Activated CD4-positive, alpha-beta T cell treated with anti-CD3 and anti-CD28 coated beads, Interleukin-2, amount 50 U/mL, for 24 hours (primary cell): ENCODE measurements at places on chromosomes 7 and 10.

DNA sequence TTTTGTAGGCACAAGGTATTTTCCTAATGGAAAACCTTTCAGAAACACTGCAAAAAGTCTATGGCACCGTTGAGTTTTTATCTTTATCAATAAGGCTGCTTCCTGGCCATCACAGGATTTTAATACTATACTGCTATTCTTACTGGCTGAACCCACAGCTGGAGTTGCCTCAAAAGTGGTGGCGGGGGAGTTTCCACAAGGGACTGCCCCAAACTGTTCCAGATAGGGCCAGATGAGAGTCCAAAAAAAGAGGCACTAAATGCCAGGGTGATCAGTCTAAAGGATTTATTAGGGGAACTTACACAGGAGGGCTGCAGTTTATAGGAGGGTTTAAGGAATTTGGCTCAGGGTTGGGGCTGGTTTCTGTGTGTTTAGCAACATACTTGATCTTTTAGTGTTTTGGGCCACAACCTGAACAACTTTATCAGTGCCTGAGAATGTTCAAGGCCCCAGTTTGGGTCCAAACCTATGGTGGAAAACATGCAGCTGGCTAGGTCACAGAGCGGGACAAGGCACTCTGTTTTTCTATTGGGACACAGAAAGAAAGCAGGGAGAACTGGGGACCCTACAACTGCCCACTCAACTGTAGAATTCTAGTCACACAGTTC is 41.4 kb downstream of the STAM start:
- DNase-seq, result no peak

- no peak for DNase-seq
These were observed 1.1 kb downstream of the PLXDC2 start for GRCh38 chr10:19817231-19817933.

DNA sequence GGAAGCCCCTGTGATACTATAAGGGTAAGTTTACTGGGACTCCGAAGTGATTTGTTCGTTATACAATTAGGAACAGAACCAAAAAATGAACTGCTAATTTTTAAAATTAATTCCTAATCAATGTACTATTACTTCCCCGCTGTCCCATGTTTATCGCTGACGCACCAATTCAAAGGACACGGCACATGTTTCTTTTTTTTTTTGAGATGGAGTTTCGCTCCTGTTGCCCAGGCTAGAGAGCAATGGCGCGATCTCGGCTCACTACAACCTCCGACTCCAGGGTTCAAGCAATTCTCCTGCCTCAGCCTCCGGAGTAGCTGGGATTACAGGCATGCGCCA is 1.5 kb upstream of the FMC1 start:
- DNase-seq, result no peak

DNA sequence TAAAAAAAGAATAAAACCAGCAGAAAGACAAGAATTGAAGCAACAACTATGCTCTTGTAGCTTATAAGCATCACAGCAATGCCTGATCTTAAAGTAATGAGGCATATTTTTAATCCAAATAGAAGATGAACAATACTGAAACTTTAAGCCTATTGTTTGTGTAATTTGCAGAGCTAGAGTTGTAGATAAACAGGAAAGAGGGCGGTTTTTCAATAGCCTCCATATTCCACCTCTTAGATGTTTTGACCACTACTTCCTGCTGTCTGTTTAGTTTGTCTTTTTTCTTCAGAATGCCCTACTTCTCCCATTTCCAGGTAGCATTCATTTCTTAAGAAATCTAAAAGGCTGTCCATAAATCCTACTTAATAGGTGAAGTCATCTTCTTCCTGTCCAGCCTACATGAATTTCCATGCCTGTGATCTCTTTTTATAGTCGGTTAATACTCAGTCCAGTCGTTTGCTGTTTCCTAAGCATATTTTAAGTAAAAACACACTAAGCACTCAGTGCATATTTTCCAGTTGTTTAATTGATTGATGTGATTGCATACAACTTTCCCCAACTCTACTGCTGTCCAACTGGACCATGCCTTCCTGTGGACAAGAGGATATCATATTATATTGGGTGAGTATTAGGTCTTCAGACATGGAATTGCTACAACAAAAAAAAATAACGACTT is 308.1 kb downstream of the TFEC start:
- DNase-seq, result no peak

DNA sequence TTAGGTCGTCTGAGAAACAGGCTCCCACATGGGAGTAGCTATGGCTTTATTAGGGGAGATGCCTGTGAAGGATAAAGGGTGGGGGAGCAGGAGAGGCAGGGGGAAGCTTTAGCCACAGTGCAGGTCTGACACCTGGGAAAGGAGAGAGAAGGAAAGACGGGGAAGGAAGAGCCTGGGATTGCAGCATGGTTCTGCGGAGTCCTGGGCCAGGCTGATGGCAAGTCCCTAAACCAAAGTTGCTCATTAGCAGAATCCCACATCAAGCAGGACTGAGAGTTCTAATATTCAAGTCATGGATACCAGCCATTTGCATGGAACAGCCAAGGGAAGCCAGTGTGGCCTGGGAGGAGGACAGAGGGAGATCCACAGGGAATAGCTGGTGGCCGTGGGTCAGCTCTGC is 414.8 kb downstream of the RPS24 start:
- no peak for DNase-seq

DNA sequence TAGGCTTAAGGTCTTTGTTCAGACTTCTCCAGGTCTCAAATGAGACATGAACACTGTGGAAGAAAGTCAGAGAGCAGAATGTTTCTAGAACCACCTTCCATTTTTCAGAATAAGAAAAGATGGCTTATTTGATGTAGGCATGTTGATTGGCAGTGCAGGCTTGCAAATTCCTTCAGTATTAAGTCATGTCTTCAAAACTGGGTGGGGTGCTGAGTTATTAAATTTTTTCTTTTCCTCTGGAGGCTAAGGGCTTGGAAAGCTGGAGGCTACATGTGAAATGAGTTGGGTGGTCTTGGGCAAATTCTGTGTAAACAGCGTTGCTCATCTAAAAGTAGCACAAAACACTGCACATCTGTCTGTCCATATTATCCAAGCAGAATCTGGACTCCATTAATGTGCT is 62.8 kb downstream of the PRTFDC1 start:
- DNase-seq, result no peak

- no peak for DNase-seq
These were observed 80.8 kb upstream of the FAM20C start for GRCh38 chr7:111591-111990.

GRCh38 chr10:10824591-10825148 is 193.0 kb upstream of the CELF2 start:
- no peak for DNase-seq

DNA sequence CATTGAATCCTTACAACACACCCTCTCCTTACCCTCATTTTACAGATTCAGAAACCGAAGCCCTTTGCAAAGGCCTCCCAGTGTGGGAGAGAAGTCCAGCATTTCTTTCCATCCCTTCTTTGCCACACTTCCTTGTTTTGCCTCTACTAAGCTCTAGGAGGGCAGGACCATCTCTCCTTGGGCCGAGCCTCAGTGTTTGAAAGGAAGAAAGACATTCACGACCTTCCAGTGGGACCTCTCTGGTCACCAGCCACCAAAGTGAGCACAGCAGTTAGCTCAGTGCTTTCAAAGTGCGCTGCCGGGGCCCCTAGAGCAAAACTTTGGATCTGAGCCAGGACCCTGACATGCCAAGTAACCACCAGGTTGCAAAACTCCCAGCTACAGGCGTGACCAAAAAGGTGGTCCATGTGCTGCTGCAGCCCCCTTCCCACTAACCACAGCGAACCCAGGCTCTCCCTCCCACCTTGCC is 12.4 kb downstream of the CTBP2 start:
- DNase-seq, result no peak
